ENCODE measurements at places on chromosomes 2 and 18.

DNA sequence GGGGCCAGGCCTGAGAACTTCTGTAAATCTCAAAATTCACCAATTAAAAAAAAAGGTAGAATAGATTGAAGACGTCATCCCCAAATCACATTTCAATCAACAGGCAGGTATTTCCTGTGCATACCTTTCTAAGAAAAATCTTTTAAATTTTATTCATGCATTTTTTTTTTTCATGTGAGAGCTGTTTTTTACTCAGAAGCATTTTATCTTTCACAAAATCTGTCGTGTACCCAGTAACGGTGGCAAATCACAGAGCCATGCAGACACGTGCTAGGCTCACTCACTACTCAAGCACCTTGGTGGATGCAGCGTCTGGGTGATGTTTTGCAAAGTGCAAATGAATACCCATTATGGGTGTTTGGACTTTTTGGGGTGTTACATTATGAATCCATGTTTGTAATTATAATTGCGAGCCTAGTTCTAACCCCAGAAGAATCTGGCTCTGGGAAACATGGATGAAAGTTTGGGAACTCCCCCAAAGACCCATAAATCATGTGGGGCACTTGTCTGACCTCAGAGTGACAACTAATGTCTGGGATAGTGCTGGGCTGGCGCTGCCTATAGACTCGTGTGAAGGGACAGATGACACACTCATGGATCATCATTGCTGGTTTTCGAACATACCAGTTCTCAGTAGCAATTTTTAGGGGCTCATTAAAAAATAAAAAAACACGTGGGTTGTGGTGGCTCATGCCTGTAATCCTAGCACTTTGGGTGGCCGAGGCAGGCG, 335.2 kb downstream of the LPIN1 start:
- DNase-seq, result no peak

- DNase-seq, result no peak
Measured at GRCh38 chr18:28002841-28003240, 174.1 kb downstream of the CDH2 start.

DNA sequence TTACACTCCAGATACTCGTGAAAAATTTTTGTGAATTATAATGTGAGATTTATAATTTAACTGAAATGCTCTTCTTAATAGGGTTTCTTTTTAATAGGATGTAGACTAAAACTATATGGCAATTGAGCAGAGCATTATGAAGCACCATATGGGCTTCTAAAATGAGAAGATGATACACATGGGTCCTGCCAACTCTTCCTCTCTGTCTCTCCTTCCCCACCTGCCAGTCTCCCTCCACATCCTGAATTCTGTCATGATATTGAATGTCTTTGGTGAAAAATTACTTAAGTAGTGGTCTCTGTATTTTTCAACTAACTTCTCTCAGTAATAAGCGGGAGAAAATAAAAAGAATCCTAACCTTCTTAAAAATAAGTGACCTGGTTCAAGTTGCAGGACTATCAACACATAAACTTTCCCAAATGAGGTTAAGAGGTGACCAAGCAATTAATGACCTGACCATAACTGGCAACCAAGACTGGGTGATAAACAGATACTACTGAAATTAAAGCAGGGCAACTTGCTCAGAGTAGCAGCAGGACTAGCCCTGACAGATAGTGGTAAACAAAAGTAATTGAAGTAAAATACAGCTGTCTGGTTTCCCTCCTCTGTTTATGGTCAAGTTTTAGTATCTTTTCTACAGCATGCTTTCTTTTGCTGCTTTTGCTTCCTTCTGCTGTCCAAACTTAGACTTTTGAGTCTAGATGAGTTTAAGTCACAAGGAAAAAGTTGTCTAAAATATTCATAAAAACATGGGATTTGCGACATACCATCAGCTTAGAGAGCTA, 117.1 kb upstream of the PDE1A start:
- no peak for DNase-seq

DNA sequence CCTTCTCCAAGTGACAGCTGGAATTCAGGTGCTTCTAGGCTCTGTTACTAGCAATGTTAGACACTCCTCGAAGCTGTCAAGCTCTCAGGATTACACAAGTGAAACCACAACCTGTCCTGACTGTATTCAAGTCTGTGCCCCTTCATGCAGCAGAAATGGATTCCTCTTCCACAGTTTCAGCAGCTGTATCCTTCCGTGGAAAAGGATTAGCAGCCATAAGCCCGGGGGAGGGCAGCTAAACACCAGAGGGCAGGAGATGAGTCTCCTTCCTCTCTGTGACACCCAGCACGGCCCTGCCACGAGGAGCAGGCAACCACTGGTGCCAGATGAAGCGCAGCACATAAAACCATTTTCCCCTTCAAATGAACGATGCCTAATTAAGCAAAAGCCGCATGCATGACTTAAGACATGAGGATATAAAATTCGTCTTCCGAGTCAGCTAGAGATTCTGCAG, 1.2 kb downstream of the ST3GAL5 start:
- DNase-seq, result no peak

DNA sequence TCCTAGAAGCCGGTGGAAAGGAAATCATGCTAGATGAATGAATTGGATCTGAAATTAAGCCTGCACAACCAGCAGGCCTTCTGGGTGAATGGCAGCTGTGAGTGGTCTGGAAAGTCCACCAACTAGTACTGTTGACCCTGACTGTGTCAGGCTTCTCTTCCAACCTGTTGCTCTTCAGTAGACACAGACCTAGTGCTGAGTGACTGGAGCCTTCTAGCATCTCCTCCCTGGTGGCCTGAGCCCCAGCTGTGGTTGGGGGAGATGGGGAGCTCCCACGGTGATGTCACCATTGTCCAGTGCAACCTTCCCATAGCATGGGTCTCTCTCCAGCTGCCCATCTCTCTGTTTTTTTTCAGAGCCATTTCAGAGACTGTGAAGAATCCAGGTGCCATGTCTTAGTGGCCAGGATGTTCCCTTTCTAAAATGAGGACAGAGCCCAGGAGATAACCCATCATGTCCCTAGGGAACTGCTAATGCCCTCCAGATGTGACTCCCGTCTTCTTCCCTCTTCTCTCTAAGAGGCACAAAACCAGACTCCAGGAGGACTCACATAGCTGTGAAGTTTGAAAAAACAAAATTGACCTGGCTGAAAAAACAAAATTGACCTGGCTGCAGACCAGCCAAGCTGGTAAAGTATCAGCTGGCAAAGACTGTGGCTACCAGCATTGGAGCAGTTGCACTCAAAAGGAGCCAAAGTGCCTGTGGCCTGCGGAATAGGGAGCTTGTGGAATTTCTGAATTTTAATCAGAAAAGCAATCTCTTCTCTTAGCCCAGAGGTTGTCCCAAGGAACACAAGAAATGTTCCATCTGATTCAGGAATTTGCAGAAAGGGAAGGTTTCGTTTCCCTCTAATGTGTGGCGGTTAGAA, 67.4 kb upstream of the RPL31 start:
- no peak for DNase-seq

GRCh38 chr18:4450065-4450658, 4.9 kb downstream of the DLGAP1 start:
- no peak for DNase-seq

DNA sequence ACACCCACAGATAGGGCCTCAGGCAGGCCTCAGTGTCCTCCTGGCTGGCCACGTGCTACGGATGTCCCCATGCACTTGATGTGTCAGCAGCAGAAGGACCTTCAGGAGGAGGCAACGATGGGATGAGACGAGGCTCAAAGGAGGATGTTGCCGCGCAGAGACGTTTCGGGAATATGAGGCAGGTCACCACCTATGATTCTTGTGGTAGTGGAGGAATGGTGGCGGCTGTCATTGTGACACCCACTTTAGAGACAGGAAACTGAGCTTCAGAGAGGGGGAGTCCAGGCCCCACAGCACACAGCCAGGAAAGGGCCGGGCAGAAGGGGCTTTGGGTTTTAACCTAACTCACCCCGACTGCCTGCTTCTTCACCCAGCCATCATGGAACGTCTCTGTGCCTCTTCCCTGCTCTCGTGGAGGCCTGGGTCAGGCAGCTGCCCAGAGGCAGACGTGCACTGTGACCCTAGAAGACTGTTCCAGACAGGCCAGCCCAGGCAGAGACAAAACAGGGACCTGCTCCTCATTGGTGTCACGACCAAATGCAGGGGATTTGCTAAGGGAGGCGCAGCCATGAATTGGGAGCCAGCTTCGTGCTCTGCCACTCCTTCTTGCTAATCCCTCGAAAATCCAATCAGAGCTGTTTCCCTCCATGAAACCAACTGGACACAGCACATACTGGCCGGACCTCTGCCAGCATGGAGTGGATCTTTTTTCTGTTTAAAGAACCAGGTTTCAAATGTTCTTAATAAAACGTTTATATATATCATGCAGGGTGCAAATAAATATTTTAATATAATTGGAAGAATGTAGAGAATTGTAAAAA, 169.2 kb downstream of the ASB1 start:
- DNase-seq, result no peak

DNA sequence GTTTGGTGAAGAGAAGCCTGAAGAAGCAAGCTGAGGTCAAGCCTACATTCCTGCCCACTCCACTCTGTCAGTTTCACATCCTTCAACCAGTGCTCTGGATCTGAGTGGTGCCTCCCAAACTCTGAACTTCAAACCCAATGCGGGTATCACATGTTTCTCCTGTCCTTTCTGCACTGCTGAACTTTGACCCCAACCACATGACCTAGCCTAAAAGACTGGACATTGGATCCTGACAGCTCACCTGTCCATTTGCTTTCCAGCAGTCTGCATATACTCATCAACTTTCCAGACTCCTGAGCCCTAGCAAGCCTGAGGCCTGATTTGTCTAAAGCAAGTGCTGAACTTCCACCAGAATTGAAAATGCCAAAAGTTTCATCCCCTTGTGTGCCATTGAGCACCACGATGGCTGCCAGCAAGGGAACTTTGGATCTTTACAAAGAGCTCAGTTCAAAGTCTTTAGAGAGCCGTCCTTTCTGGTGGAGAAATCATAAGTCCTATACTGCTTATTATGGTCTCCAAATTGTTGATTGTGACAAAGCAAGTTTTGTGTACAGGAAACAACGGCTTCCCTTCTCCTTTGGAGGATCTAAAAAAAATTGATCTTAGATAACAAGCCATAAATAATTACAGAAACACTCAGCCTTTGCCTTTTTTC, 37.6 kb upstream of the ITGA6 start:
- DNase-seq, result no peak

DNA sequence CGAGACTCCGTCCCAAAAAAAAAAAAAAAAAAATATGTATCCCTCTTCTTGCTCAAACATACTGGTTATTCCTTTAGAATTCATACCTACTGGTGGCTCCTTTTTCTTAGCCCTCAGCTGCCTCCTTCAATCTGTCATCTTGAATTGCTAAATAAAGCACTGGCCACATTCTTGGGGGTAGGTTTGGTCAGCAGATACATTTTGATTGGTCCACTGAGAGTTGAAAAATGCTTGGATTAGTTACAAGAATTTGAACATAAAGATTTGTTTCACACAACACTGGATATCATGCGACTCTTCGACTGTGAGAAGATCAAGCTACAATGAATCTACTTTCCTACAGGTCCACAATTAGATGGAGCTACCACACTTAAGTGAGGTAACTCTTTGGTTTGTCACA, 906.1 kb upstream of the SLC39A10 start:
- DNase-seq, result no peak

Measured in NCI-H2029 (cell line).